Dorsolateral prefrontal cortex (tissue), 122 donors: ENCODE measurements at places on chromosomes 13 and 19.

DNA sequence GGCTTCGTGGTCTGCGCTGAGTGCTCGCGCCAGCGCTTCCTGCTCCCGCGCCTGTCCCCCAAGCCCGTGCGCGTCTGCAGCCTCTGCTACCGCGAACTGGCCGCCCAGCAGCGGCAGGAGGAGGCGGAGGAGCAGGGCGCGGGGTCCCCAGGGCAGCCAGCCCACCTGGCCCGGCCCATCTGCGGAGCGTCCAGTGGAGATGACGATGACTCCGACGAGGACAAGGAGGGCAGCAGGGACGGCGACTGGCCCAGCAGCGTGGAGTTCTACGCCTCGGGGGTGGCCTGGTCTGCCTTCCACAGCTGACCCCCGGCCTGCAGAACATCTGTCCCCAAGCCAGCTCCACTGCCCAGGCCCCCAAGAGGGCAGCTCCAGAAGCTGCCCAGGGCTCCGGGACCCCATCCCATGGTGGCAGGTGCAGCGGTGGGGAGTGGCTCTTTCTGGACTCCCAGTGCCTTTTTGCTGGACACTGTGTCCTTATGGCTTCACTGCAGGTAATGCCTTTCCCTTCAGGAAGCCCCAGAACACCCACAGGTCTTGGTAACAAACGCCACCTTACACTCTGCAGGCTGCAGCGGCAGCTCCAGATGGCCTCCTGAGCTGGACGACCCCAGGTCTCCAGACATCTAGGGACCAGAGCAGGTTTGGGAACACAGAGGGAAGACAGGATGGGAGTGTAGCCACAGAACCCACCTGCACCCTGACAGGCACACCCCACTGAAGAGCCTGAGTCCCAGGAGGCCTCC is 9.3 kb downstream of the PLEKHF1 start:
- DNase-seq, result no peak

DNA sequence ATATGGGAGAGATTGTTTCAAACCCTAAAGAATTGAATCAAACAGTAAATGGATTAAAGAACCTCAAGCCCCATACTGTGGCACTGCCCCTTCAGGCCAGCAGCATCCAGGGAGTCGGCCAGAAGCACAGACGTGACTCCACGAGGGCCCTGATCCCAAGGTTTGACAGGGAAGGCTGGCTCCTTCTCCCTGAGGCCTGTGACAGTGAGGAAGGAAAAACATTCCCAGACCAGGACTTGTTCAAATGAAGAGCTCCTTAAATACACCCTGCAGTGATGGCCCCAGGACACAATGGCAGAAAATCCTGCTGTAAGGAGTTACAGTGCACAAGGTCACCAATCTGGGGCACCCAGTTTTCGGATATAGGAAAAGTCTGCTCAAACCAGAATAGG is 91.0 kb downstream of the COL4A1 start:
- no peak for DNase-seq

GRCh38 chr13:91546900-91547299 is 148.5 kb downstream of the GPC5 start:
- DNase-seq, result no peak

- DNase-seq, result no peak
Measured at GRCh38 chr19:57282011-57282643, 1.8 kb downstream of the ZNF460 start.

DNA sequence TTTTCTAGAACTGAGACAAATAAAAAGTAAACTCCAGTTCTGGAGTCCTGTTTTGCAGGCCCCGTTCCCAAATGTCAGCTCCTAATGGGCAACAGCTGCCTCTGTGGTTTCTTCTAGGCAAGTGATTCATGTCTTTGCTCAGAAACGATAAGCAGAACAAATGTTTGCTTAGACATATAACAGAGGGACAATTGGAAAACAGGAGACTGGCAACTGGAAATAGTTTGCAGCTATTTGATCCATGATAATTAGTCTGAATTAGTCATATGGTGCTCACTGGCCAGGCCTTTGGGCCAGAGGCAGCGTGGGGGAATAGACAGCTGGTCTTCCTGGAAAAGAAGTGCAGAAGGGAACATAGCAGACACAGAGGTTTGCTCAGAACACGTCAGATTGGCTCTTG is 29.2 kb upstream of the TSHZ3 start:
- DNase-seq, result no peak
